ENCODE measurements at places on chromosomes 7 and 10.

DNA sequence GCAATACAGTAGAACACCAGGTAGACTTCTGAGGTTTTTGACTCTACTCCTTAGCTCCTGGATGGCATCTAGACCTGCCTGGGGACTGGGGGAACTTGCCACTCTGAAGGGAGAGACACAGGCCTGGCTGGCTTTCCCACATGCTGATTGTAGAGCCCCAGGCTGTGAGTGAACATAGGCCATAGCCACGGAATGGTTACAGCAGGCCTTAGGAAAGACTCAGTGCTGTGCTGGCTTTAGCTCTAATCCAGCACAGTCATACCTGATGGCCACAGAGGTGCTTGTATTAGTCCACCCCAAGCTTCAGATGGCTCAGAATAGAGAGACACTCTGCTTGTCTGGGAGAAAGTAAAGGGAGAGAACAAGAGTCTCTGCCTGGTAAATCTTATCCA lies 35.0 kb upstream of the ARHGAP12 start:
- DNase-seq: no peak

- DNase-seq: no peak
These were observed 39.4 kb upstream of the TARP start for GRCh38 chr7:38312821-38313220.

GRCh38 chr10:89242345-89242684 lies 9.3 kb downstream of the LIPA start:
- no peak for DNase-seq

- DNase-seq: no peak
These were observed 137.3 kb downstream of the AGMO start for GRCh38 chr7:15424468-15424867.

GRCh38 chr7:98252425-98253054 lies 508 bp upstream of the TECPR1 start:
- no peak for DNase-seq

GRCh38 chr10:121079226-121079625 lies 228.1 kb downstream of the WDR11 start:
- DNase-seq: no peak

DNA sequence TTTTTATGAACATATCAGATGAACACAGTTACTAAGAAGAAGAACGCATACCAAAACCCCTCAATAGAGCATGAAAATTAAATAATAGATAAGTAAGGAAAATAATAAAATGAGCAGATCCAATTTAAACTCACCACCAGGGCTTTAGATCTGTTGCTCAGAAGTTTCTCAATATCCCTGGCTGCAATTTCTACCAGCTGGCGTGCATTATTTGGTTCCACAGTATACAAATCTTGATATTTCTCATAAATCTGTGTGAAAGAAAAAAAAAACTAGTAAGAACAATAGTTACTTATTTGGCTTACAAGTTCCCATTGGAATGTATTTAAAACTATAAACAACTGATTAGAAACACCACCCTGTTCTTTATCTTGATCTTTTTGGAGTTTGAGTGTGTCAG lies 108.6 kb downstream of the CACNA2D1 start:
- DNase-seq: no peak

GRCh38 chr10:91856637-91857036 lies 52.6 kb downstream of the FGFBP3 start:
- DNase-seq: no peak

GRCh38 chr7:19262826-19263225 lies 117.6 kb upstream of the FERD3L start:
- DNase-seq: no peak

- no peak for DNase-seq
These were observed 25.9 kb downstream of the DNAJB6 start for GRCh38 chr7:157362729-157363128.

DNA sequence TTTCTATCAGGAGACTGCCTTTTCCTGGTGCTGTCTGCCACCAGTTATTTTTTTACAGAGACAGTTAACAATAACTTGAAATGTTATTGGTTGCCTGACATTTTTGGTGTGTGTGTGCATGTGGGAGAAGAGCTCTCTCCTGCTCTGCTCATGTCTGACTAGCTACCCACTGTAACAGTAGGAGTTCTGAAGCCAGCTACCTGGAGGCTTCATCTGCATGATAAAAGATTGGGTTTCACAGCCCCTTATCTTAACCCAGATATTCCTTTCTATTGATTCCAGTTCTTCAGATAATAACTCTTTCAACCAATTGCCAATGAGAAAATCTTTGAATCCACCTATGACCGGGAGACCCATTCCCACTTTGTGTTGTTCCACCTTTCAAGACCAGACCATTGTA lies 237.4 kb upstream of the PPP1R3A start:
- no peak for DNase-seq

GRCh38 chr10:69740126-69740525 lies 61.6 kb upstream of the COL13A1 start:
- no peak for DNase-seq

- no peak for DNase-seq
These were observed 57.3 kb downstream of the ST7 start for GRCh38 chr7:117010375-117011133.

DNA sequence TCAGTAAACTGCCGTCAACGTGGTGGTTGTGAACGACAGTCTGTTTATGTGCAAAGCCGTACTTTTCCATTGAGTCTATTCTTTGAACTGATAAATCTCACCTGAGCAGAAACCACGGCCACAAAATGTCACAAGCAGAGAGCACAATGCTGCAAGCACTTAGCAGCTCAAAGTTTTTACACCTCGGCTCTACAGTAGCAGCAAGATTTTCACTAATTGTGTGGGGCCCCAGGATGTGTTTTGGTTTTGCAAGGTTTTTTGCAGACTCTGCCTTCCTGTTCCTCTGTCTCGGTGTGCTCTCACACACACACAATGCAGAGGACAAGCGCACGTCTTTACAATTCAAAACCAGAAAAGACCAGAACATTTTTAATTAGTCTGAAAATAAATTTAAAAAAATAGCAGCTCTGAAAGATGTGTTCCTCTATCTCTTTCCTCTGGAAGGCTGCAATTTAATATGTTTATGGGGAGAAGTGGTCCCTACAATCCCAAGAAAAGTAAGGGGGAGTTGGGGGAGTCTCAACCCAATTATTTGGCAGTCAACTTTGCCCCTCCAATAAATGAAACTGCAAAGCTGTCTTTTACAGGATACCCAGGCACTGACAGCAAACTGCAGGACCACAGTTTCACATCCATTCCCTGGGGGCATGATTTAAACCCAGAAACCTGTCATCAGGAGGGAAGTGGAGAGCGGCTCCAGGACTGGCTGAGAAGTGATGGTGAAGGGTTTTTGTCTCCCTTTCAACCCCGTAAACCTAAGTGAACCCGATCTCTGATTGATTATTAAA lies 73.8 kb upstream of the SFMBT2 start:
- no peak for DNase-seq

DNA sequence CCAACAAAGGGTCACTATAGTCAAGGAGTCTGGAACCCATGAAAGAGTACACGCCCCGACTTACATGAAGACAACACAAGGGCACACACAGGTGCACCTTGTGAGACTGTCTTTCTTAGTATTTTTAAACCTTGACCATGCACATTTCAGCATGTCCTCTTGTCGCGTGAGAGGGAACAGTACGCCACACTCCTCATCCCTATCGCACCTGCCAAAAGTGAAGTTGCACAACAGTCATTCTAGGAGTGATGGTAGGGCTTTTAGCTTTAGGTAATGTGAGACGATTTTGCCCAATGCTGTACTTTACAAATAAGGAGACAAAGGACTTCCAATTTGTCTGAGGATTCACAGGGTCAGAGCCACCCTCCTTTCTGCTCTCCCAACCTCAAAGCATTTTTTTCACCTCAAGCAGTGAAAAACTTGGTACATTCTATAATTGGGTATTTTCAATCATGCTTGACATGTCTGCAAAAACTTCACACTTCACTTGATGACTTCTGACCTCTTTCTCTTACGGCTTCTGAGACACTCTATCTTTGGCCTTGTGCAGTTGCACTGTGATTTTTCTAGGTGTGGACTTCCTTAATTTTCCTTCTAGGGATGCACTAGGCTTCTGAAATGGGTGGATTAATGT lies 173.9 kb upstream of the GRB10 start:
- no peak for DNase-seq

- DNase-seq: no peak
These were observed 159.3 kb downstream of the ETV1 start for GRCh38 chr7:13829914-13830900.

DNA sequence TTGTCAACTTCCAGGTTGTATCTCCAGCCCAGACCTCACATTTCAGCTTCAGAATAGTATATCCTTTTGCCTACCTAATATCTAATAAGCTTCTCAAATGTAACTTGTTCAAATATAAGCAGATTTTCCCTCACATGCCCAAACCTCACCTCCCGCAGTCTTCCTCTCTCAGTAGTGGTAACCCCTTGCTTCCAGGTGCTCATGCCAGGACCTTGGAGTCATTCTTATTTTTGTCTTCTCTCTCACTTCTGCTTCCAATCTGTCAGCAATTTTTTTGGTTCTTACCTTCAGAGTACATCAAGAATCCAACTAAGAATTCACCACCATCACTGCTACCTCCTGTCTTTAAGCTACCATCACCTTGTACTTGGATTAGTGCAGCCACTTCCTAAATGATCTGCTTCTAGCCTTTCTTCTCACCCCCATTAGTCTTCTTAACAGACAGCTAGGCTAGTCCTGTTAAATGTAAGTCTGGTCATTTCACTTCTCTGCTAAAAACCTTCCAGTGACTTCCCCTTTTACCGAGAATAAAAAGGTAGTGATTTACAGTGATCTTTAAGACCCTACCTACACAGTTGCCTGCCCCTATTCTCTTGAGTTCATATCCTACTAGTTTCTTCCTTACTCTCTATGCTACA lies 14.0 kb downstream of the ANKIB1 start:
- no peak for DNase-seq

DNA sequence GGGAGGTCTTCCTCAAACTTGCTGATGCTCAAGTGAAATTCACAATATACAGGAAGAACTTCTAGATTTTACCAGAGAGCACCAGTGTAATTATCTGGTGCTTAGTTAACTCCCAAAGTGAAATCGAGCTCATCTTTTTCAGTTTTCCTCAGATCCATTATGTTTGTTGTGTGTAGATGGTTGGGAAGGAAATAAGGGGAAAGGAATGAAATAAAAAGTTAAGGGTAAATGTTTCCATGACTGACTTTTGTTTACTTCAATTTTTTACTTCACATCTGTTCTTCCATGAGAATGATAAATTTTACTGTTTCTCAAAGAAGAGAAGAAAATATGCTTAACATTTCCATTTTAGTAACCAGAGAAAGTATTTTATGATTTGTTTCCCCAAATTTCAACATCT lies 21.3 kb downstream of the FAM107B start:
- DNase-seq: no peak

DNA sequence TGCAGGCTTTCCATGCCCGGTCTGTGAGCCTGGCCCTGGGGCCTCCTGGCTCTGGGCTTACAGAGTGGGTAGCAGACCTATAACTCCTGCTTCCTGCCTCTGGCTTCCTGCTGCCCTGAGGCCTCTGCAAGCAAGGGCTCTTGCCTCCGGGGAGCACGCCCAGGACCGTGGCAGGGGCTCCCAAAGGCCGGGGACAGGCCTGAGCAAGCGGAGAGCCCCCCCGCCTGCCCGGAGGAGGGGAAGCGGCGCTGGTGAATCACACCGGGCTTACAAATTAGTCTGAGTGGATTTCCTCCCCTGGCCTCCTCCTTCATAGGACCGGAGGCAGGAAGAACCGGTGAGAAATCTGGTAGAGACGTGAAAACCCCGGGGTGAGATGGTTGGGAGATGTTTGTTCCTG lies 1.5 kb upstream of the MYL10 start:
- no peak for DNase-seq

DNA sequence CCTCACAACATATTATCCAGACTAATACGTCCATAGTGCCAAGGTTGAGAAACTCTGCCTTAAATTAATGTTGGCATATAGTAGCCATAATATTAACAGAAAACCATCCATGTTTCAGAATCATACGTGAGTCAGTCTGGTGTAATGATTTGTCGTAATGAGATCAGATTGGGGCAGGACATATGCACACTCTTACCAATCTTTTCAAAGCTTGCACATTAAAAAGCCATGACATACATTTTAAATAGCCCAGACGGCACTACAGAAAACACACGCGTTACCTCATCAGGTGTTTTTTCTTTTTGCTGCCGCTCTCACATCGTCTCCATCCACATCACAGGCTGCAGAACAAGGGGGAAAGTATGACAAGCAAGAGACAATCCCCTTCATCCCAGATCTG lies 211.6 kb downstream of the NEBL start:
- DNase-seq: no peak

- no peak for DNase-seq
These were observed 102.2 kb upstream of the RET start for GRCh38 chr10:42974693-42975002.

GRCh38 chr10:11057448-11057847 lies 39.8 kb downstream of the CELF2 start:
- DNase-seq: no peak

- no peak for DNase-seq
These were observed 1.2 kb downstream of the TRDMT1 start for GRCh38 chr10:17200001-17200911.

DNA sequence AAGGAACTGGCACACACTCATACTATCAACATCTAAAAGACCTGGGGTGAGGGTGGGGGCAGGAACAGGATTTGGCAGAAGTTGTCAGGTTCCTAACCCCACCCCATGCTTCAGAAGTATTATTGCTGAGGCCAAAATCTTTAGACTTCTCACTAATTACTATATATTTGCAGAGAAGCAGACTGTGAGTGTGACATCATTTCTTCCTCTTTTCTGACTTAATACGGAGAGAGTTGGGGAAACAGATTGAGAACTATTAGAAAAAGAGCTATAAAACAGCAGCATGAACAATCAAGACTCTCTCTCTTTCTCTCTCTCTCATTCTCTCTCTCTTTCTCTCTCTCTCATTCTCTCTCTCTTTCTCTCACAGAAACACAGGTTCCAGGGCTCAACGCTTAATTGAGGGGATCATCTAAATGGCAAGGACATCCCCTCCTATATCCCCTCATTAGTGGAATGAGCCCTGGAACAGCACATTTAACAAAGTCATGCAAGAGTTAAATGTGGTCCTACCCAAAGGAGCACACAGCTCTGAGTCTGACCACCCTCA lies 94.8 kb downstream of the KCNMA1 start:
- no peak for DNase-seq

DNA sequence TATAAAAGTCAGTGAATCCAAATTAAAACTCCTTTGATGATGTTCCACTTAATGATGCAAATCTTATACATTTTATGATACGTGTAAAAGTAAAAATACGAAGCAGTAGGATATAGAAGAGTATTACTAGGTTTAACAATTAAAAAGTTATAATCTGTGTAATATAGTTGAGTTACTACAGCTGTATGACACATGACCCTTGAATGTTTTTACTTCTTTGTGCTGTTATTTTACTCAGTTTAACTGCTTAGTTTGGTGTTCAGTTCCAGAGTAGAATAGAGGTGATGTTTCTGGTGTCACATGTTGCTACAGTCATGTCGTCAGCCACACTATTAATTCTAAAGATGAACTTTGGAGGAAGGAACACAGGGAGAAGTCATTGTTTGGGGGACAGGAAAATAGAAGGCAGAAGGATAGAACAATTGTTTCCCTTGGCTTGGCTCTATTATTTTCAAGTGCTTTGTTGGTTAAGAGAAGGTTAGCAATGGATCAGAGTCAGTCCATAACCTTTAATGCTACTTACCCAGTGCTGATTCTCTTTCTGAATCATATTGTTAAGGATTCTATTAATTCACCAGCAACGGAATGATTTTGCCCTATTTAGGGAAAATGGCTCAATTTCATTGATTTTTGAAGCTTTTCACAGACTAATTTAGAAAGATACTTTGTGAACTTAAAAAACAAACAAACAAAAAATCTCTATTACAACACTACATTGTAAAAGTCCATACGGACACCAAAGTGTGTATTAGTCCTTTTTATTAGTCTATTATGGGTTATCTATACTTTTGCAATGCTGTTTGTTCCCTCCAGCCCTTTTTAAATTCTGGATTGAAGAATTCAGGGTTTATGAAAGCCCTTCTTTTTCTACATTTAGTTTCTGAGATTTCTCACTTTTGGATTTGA lies 73.4 kb downstream of the CPED1 start:
- no peak for DNase-seq

Measured in DMS 273 treated with DMSO at 0.1 percent for 48 hours (cell line).